ENCODE measurements at places on chromosomes 1 and 21. TPM values are rescaled to one million over a fixed set of nuclear protein-coding genes. Genes with fewer than 3 reads are reported as not detected.

BROX gene
- total RNA-seq, result 50.2 TPM

GRCh38 chr1:106780806-106781569, 275.5 kb upstream of the PRMT6 start:
- no peak overlapping the region for H3K27ac ChIP-seq
- H3K36me3 ChIP-seq, result no peaks in the 10 kb centered on the region
- no peaks in the 10 kb centered on the region for H3K27me3 ChIP-seq
- DNase-seq, result no peak
- H3K4me3 ChIP-seq, result no peak overlapping the region

- H3K27me3 ChIP-seq, result no peaks in the 10 kb centered on the region
- no peak overlapping the region for H3K4me3 ChIP-seq
- no peak overlapping the region for H3K27ac ChIP-seq
- no peak for DNase-seq
- H3K4me1 ChIP-seq, result no peaks in the 10 kb centered on the region
These were observed 65.6 kb upstream of the GRHL3 start for GRCh38 chr1:24253571-24253970.

DNA sequence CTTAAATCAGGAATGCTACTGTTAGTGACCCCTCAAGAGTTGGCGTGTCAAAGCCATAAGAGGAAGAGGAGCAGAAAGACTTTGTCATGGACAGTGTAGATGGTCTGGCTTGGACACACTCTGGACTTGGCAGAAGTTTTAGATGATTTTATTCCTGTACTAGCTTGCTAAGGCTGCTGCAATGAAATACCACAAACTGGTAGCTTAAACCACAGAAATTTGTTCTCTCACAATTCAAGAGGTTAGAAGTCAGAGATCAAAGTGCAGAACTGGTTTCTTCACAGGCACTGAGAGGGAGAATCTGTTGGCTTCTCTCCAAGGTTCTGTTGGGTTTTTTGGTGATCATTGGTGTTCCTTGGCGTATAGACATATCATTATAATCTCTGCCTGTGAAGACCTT, 869.8 kb upstream of the B3GALT2 start:
- H3K27me3 ChIP-seq, result no peaks in the 10 kb centered on the region
- H3K27ac ChIP-seq, result no peak overlapping the region
- no peaks in the 10 kb centered on the region for H3K36me3 ChIP-seq

DNA sequence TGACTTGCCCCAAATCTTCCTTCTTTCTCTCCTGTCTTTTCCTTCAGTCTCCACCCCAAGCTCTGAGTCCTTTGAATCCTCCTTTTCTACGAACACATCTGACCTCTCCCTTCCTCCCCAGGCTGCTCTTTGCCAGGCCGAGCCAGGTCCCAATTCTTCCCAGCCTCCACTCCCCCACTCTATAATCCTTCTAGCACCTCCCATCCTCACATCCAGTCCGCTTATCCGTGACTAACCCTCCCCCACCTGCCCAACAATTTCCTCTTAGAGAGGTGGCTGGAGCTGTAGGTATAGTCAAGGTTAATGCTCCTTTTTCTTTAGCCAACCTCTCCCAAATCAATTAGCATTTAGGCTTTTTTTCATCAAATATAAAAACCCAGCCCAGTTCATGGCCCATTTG, 9.5 kb upstream of the HPDL start:
- H3K27me3 ChIP-seq, result no peaks in the 10 kb centered on the region
- H3K36me3 ChIP-seq, result no peaks in the 10 kb centered on the region
- no peaks in the 10 kb centered on the region for H3K4me1 ChIP-seq
- no peak overlapping the region for H3K27ac ChIP-seq

GRCh38 chr1:203320591-203321272, 15.4 kb downstream of the BTG2 start:
- peaks cover 85% of the 10 kb centered on the region for H3K4me1 ChIP-seq
- H3K27ac ChIP-seq, result peak overlapping the region; percentile 97
- H3K27me3 ChIP-seq, result no peaks in the 10 kb centered on the region
- peak; percentile 73 for DNase-seq

GRCh38 chr1:175272361-175272760, 79.8 kb upstream of the KIAA0040 start:
- H3K4me3 ChIP-seq, result no peak overlapping the region
- peaks cover 7% of the 10 kb centered on the region for H3K4me1 ChIP-seq
- DNase-seq, result no peak

DNA sequence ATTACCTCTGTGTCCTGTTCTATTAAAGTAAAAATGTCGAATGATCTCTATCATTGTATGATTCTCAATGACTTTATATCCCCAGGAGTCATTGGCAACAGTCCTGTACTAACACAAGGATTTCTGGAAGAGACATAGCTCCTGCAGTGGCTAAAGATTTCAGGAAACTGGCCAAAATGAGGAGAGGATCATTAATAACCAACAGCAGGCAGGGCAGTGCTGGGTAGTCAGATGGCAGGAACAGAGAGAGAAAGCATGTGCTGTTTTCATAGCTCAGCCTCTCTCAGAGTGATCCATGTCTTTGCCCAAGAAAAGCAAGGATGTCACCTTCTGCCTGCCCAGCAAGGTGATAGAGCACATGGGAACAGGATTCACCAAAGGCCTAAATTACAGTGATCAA, 604.7 kb upstream of the PLXNA2 start:
- H3K4me3 ChIP-seq, result no peak overlapping the region
- no peak overlapping the region for H3K27ac ChIP-seq
- no peak for DNase-seq
- no peaks in the 10 kb centered on the region for H3K27me3 ChIP-seq

DNA sequence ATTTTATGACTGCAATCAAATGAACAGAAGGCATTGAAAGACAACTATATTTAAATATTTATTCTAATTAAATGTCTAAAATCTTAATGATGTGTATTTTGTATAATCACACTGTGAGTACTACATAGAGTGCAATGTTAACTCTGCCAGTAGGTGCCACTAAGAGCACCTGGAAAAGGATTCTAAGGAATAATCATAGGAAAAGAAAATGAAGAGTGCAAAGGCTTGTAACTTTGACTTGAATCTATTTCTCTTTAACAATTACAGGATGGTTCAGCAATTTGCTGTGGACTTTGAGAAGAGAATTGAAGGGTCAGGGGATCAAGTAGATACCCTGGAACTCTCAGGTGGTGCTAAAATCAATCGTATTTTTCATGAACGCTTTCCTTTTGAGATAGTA, 200.4 kb downstream of the DNM3 start:
- H3K4me3 ChIP-seq, result no peak overlapping the region
- H3K4me1 ChIP-seq, result no peaks in the 10 kb centered on the region
- no peak for DNase-seq
- no peaks in the 10 kb centered on the region for H3K27me3 ChIP-seq
- no peak overlapping the region for H3K27ac ChIP-seq
- peaks cover 11% of the 10 kb centered on the region for H3K36me3 ChIP-seq

Data from lower lobe of right lung (tissue), 2 donors.